ENCODE measurements at places on chromosomes 6 and 20. TPM values are rescaled to one million over a fixed set of nuclear protein-coding genes. Genes with fewer than 3 reads are reported as not detected.

- DNase-seq, result no peak
Measured at GRCh38 chr20:49969234-49969633, 13.5 kb upstream of the SNAI1 start.

Gene RAB44
- total RNA-seq, result not detected

GRCh38 chr20:32227306-32227705 lies 19.6 kb downstream of the POFUT1 start:
- no peak for DNase-seq

Gene FAM184A
- total RNA-seq, result not detected

GRCh38 chr6:166442131-166442685 lies 59.5 kb upstream of the MPC1 start:
- DNase-seq, result no peak

GRCh38 chr6:92274588-92274987 lies 1144.8 kb downstream of the EPHA7 start:
- no peak for DNase-seq

Gene FAM83C
- total RNA-seq, result not detected

Gene PAK5
- not detected for total RNA-seq
